Gastrocnemius medialis (tissue), 4 donors: ENCODE measurements at places on chromosomes 3 and 15. TPM values are rescaled to one million over a fixed set of nuclear protein-coding genes. Genes with fewer than 3 reads are reported as not detected.
A peak's percentile ranks its signal among the peaks of the same experiment; 100 is the strongest.

Gene PPM1M
- total RNA-seq = 5.2 TPM

Gene CORO2B
- 2.2 TPM for total RNA-seq

Gene C2CD4B
- 1.9 TPM for total RNA-seq

Gene HACD2
- 3.9 TPM for total RNA-seq

Gene MFGE8
- 239 TPM for total RNA-seq

Gene ZNF197
- total RNA-seq = 21.2 TPM

Gene ACTRT3
- 5.8 TPM for total RNA-seq

Gene SNTN
- not detected for total RNA-seq

Gene SH2D7
- total RNA-seq = not detected

- no peak overlapping the region for H3K27ac ChIP-seq
- H3K27me3 ChIP-seq = no peaks in the 10 kb centered on the region
- DNase-seq = no peak
Measured at GRCh38 chr15:83158393-83158792, 49.2 kb downstream of the HDGFL3 start.

GRCh38 chr15:99335508-99335907 is 84.2 kb downstream of the LRRC28 start:
- no peak overlapping the region for H3K4me3 ChIP-seq
- no peaks in the 10 kb centered on the region for H3K4me1 ChIP-seq
- no peaks in the 10 kb centered on the region for H3K27me3 ChIP-seq
- DNase-seq = no peak

DNA sequence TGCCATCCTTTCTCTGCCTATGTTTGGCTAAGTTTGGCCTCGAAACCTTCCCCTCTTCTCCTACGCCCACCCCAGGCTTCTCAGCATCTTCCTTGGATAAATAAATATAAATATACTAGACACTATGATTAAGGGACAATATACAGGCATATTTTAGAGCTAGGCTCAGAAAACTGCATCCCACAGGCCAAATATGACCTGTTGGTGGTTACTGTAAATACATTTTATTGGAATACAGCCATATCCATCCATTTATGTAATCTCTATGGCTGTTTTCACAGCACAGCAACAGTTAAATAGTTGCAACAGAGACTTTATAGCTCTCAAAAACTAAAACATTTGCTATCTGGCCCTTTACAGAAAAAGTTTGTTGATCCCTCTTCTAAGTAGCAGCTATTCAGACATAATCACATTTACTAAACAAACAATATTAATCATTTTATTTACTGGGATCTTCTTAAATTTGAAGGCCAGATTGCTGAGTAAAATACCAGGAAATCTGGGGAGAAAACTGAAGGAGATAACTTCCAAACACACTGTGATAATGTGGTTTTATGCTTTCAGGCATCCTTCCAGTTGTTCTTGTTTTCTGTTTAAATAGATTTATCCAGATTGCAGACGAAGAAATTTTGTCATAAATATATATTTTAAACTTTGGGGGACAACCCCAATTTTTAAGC is 269.7 kb upstream of the THRB start:
- no peak overlapping the region for H3K4me3 ChIP-seq
- no peak for DNase-seq
- H3K27me3 ChIP-seq = no peaks in the 10 kb centered on the region
- H3K27ac ChIP-seq = no peak overlapping the region
- no peaks in the 10 kb centered on the region for H3K36me3 ChIP-seq

GRCh38 chr3:146449076-146449475 is 20.3 kb downstream of the PLSCR2 start:
- no peak overlapping the region for H3K4me3 ChIP-seq
- no peak overlapping the region for H3K27ac ChIP-seq
- no peak for DNase-seq
- no peaks in the 10 kb centered on the region for H3K4me1 ChIP-seq
- no peaks in the 10 kb centered on the region for H3K36me3 ChIP-seq

DNA sequence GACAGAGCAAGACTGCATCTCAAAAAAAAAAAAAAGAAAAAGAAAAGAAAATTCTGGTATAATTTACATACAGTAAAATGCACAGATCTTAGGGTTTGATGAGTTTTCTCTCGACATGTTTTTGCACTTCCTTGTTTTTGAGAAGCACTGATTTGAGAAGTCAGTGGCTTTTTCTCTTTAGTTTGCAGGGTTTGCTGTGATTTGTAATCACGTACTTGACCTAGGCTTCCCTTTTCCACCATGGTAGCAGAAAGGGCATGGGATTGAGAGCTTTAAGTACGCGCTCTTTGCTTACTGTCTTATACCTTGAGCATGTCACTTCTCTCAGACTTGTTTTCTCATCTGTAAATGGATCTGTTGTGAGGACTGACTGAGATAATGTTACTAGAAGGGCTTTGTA is 4.1 kb downstream of the VHL start:
- H3K4me3 ChIP-seq = no peak overlapping the region
- DNase-seq = no peak
- peaks cover 36% of the 10 kb centered on the region for H3K4me1 ChIP-seq
- H3K27ac ChIP-seq = no peak overlapping the region
- H3K36me3 ChIP-seq = no peaks in the 10 kb centered on the region

- DNase-seq = no peak
- H3K4me3 ChIP-seq = no peak overlapping the region
- H3K27me3 ChIP-seq = no peaks in the 10 kb centered on the region
- H3K27ac ChIP-seq = no peak overlapping the region
- no peaks in the 10 kb centered on the region for H3K36me3 ChIP-seq
- no peaks in the 10 kb centered on the region for H3K4me1 ChIP-seq
Measured at GRCh38 chr3:178405531-178405930, 130.7 kb upstream of the KCNMB2 start.

- peak; percentile 77 for DNase-seq
- H3K4me1 ChIP-seq = peaks cover 26% of the 10 kb centered on the region
- no peaks in the 10 kb centered on the region for H3K27me3 ChIP-seq
- H3K36me3 ChIP-seq = no peaks in the 10 kb centered on the region
Measured at GRCh38 chr15:89149501-89150101, 61.3 kb downstream of the ABHD2 start.

DNA sequence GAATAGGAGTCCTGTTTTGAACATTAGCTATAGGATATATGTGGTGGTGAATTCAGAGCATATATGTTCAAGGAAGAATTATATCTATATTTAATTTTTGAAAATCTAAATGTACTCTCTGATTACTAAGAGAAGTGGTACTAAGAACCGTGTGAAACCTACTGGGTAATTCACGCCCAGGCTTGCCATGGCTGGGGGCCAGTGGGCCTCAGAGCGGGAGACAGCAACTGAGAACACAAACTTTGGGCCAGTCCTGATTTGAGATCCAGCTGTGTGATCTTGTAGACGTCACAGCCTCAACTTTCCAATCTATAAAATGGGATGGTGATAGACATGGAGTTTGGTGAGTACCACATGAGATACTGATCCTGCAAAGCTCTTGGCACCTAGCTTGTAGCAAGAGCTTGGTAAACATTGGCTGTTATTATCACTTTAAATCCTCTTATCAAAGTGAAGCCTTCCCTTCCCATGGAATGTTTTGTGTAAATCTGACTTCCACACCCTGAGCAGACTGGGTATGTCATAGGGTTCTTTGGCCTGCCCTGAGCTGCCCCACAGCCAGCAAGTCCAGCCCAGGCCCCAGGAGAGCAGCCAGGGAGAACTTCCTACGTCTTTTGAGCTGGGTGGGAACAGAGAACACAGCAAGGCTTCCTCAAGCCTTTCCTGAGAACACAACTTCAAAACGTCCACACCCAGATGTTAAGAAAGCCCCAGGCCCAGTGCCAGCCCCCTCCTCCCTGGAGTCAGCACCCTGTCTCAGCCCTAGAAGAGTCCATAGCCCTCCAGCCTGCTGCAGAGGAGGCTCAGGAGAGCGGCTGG is 8.2 kb upstream of the PAQR5 start:
- no peaks in the 10 kb centered on the region for H3K4me1 ChIP-seq
- no peaks in the 10 kb centered on the region for H3K27me3 ChIP-seq
- DNase-seq = no peak
- H3K36me3 ChIP-seq = no peaks in the 10 kb centered on the region
- H3K27ac ChIP-seq = no peak overlapping the region

DNA sequence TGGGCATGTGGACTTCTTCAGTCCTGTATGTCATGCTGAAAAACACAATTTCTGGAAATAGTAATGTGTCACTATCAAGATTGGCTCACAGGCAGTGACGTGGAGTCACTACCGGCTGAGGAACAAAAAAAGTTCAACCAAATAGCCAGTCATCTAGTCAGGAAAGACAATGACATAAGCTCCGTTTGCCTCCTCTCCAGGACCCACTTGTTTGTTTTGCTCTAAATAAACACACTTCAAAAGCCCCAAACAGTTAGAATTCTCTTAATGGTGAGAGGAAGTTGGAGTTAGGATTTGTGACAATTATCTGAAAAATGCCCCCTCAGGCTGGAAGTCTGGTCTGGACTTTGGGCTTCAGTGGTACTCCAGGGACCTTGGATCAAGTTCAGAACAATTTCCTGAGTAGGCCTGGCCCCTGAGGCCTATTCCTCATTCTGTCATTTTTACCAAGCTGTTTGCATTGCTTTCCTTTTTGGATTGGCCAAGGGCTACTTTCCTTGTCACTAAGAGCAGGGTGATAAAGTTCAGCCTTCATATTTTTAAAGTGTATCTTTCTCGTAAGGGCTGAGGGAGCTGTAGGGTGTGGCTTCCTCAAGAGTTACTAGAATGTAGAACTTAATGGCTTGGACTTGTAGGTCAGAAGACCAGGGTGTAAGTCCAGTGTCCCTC is 98.9 kb downstream of the EOMES start:
- H3K27me3 ChIP-seq = no peaks in the 10 kb centered on the region
- no peaks in the 10 kb centered on the region for H3K36me3 ChIP-seq
- H3K4me1 ChIP-seq = no peaks in the 10 kb centered on the region
- DNase-seq = no peak

DNA sequence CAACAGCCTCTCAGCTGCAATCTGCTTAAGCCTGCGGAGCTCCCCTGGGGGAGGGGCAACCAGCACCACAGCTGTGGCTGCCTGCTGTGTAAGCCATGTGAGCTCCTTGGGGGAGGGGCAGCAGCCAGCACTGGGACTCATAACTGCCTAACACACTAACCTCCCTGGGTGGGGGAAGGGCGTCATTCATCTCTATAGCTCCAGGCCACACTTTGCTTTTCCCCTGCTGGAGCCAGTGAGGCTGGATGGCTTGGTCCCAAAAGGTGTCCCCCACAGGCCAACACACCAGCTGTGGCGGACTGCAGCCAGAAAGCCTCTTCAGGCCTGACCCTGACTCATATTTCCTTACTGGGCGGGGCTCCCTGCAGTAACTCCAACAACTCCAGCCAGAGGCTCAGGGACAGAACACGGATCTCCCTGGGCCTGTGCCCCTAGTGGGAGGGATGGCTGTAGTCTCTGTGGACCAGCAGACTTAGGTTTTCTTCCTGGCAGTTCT is 129.8 kb downstream of the PPM1L start:
- peak overlapping the region; percentile 82 for H3K27ac ChIP-seq
- H3K36me3 ChIP-seq = no peaks in the 10 kb centered on the region
- H3K4me1 ChIP-seq = peaks cover 47% of the 10 kb centered on the region
- H3K27me3 ChIP-seq = no peaks in the 10 kb centered on the region

- DNase-seq = no peak
- H3K27ac ChIP-seq = no peak overlapping the region
- peaks cover 3% of the 10 kb centered on the region for H3K27me3 ChIP-seq
- no peaks in the 10 kb centered on the region for H3K36me3 ChIP-seq
Measured at GRCh38 chr15:29100486-29101000, 169.1 kb downstream of the NSMCE3 start.

DNA sequence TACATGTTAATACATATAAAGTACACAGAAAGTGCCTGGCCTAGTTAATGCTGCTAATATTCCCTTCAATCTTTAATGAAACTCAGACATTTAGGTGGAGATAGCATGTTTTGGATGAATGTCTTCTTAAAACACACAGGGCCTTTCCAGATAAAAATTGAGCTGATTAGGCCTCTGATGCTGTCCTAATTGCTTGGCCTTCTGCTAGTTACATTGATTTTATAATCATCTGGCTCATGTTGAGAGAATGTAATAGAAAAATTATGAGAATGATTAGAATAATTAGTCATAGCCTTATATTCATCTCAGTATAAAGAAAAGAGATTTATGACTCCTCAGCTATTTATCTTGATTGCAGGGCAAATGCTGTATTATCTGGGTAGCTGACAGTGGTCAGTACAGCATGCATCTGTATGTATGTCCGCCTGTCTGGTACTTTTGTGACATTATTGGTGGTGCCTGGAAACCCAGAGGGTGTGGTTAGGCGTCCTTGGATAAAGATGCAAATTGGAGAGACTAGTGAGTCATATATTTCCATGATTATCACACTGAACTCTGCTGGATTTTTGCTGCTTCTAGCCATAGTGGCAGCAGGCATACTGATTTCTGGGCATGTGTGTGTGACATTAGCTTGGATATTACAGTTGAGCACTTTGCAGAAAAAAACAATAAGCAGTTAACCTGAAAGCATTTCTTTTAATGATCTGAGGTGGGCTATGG is 120.8 kb downstream of the FEZF2 start:
- no peak overlapping the region for H3K27ac ChIP-seq
- DNase-seq = no peak
- no peaks in the 10 kb centered on the region for H3K27me3 ChIP-seq
- H3K4me3 ChIP-seq = no peak overlapping the region

DNA sequence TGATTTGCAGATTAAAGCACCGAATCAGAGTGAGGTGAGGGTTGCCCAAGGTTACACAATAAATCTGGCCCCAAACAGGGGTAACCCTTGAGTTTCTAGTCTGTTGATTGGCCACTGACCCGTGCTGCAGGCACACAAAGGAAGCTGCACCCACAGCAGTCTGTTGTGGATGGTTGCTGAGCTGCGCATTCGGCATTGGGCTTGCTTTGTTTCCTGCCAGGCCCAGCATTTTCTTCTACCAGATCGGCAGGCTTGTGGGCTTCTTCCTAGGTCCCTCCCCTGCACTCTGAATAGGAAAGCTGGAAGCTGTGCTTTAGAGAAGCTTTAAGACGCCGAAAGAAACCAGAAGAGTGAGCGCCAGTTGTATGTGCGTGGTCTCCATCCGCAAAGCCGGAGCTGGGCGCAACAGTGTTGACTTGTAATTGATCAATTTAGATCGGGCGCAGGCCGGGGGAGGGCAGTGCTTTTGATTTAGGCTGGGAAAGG is 12.1 kb downstream of the B3GNT5 start:
- H3K27ac ChIP-seq = peak overlapping the region; percentile 72
- no peaks in the 10 kb centered on the region for H3K27me3 ChIP-seq
- peak; percentile 31 for DNase-seq
- H3K4me1 ChIP-seq = peaks cover 42% of the 10 kb centered on the region
- no peak overlapping the region for H3K4me3 ChIP-seq
